ENCODE measurements at places on chromosomes 3 and 15.

DNA sequence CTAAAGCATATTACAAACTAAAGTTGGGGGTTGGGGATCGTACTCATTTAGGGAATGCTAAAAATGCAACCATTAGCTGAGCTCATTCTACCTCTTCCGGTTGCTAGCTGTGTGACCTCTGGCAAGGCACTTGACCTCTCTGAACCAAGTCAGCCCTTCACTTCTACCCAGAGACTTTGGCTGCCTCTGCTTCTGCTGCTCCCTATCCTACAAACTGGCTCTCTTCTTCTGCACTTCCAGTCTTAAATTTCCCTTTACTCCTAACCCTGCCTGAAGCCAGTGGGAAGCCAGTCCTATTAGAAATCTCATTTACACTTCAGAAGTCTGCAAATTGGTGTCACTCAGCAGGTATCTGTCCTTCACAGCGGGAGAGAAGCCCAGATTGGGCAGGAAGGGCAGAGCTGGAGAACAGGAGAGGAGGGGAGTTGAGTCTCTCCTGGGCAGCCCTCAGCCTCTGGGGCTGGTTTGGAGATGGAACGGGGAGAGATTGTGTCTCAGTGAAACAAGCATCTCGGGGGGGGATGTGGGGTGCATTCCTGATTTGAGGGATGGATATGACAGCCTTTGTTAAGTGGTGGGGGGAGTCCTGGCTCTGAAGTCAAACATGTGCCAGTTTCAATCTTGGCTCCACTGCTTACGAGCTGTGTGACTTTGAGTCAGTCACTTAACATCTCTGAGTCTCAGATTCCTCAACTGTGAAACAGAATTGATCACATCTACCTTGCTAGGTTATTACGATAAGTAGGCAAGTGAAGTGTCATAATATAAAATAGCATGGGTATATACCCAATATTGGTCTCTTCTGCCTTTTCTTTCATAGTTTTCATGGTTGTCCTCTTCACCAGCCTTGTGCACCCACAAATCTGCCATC, 7.8 kb upstream of the AEN start:
- DNase-seq, result no peak

- no peak for DNase-seq
Observed at GRCh38 chr3:128149650-128150049, 3.6 kb upstream of the EEFSEC start.

GRCh38 chr3:149377408-149378364, at the start of gene TM4SF1:
TSS of gene TM4SF1 (minus strand) at chr3:149377649. CDS start at chr3:149377547, 102 bp downstream.
- no peak for DNase-seq

DNA sequence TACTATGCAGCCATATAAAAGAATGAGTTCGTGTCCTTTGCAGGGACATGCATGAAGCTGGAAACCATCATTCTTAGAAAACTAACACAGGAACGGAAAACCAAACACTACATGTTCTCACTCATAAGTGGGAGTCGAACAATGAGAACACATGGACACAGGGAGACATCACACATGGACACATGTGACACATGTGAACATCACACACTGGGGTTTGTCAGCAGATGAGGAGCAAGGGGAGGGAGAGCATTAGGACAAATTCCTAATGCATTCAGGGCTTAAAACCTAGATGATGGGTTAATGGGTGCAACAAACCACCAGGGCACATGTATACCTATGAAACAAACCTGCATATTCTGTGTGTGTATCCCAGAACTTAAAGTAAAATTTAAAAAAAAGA, 408.0 kb downstream of the EPHB1 start:
- no peak for DNase-seq

- no peak for DNase-seq
Observed at GRCh38 chr3:131218196-131218595, 163.4 kb upstream of the NUDT16 start.

GRCh38 chr15:43204016-43204901, 16.6 kb downstream of the EPB42 start:
- DNase-seq, result peak; percentile 39

- no peak for DNase-seq
Observed at GRCh38 chr3:152620395-152620794, 214.5 kb upstream of the P2RY1 start.

GRCh38 chr3:197846491-197846890, 55.4 kb downstream of the LRCH3 start:
- DNase-seq, result no peak

DNA sequence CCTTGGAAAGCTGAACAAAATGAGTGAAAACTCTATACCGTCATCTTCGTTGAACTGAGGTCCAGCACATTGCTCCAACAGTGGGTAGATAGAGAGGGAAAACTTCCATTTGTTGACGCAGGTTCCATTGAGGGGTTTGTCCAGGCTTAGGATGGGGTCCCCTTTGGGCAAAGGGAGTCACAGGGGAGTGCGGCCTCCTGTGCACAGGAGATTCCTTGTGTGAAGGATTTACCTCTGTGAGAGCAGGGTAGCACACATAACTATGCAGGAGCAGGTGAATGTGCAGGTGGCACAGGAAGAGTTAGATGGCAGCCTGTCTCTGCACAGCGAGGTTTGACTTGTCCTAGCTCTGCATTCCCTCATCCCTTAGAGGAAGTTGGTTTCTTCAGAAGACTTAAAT, 139.3 kb downstream of the SNRPN start:
- DNase-seq, result no peak

DNA sequence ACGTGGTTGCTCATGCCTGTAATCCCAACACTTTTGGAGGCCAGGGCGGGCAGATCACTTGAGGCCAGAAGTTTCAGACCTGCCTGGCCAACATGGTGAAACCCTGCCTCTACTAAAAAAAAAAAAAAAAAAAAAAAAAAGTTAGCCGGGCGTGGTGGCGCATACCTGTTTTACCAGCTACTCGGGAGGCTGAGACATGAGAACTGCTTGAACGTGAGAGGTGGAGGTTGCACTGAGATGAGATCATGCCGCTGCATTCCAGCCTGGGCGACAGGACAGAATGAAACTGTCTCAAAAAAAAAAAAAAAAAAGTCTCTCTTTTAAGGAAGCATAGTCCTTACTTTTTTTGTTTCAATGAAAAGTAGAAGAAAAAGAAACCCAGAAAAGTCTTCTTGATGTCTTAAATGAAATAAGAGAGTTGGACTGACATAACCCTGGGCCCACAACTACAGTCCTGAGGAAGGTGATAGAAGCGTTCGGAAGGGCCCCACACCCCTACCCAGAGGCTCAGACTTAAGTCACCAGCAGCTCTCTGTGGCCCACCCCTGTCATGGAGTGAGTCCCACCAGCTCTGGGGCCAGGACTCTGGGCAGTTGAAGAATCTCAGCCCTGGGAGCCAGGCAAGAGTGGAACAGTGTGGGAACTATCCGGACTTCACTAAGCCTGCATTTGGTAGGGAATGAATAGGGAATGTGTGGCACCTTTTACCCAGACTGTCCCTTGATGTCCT, 2.6 kb downstream of the NME9 start:
- no peak for DNase-seq

DNA sequence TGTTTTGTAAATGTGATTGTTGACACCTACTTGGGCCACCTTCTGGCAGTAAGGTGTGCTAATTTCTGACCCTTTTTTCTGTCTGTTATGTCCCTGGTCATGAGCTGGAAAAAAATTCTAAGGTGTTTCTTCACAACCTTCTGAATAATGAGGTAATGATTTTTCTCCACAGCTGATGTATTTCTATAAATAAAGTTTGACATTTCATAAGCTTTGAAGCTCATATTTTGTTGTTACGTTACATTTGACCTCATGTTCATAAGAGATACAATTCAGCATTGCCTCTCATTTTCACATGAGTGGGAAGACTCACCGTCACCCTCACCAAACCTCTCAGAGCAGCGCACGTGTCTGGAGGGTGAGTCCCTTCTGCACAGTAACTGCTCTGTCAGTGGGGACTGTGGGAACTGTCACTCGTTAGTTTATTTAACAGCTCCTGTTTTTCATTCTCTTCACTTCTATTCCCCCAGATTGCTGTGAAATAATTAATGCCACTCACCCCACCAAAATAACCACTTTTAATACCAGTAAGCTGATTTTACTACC, 140.9 kb downstream of the PLCL2 start:
- DNase-seq, result no peak

DNA sequence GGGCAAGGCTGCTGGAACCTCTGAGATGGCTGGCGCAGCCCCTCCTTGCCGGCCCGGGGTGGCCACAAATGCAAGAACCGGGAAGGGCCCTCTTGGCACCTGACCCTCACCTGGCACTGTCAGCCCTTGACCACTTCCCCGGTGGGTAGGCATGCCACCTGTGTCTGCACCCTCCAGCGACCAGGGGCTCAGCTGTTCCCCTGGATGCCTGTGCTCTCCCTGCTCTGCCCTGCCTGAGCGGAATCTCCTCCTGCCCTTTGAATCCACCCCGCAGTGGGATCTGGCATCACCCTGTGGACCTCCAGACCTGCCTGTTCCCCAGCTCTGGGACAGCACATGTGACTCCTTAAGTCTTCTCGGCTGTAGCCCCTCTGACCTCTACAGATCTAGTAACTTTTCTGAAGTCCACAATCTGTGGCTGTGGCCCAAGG, 26.1 kb upstream of the FGD5 start:
- DNase-seq, result no peak

DNA sequence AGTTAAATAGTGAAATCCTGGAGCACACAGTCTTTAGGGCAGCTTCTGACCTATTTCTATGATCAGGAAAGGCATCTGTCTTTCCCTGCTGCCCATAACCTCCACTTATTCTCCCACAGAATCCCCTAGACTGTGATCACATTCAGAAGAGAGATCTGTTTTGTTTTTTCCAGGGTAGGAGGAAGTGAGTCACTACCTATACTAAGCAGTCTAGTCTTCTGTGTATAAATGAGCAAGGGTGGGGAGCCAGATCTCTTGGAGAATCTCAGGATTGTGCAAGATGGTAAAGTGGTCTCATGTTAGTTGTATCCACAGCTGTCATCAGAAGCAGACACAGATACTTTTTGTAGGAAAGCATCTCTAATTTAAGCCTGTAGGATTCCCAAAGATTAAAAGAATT, 11.8 kb upstream of the FBXO22 start:
- no peak for DNase-seq

- DNase-seq, result no peak
Observed at GRCh38 chr3:185330238-185330637, 32.7 kb upstream of the MAP3K13 start.

DNA sequence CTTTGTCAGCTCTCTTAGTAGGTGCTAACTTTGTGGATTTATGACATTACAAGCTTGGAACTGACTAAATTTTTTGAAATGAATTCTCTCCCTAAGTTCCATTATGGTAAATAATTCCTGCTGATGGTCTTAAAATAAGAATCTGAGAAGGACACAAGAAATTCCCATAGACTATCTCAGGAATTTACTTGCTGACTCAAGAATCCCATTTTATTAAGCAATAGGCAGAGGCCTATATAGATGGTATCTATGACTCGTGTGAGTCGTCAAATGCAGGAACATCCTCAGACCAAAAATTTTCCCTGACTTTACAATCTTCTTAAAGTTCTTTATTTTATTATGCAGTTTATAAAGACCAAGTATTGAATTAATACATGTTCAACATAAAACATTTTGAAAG, 30.7 kb upstream of the CBLB start:
- DNase-seq, result no peak

GRCh38 chr15:100339999-100340398, 1.8 kb downstream of the ADAMTS17 start:
- no peak for DNase-seq

DNA sequence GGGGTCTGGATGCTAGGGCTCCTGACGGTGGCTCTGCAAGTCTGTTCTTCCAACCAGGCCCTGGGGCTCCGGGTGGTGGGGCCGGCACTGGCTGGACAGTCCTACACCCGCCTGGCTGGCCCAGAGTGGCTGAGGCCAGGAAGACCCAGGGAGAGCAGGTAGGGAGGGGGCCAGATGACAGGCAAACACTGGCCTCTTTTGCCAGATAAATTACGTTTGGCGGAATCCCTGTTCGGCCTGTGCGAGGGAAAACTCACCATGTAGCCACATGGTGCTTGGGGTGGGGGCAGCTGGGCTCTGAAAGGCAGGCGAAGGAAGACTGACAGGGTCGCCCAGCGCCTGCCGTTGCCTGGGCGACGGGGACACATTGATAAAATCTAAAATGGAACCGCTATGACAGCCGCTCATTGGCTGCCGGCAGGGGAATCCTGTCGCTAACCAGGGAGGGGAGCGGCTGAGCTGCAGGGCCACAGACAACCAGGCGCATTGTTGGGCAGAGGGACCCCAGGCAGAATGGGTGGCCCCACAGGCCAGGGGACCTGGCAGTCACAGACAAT, 30.4 kb downstream of the IQSEC1 start:
- no peak for DNase-seq

- DNase-seq, result no peak
Observed at GRCh38 chr3:127771746-127772145, 50.6 kb downstream of the MGLL start.

DNA sequence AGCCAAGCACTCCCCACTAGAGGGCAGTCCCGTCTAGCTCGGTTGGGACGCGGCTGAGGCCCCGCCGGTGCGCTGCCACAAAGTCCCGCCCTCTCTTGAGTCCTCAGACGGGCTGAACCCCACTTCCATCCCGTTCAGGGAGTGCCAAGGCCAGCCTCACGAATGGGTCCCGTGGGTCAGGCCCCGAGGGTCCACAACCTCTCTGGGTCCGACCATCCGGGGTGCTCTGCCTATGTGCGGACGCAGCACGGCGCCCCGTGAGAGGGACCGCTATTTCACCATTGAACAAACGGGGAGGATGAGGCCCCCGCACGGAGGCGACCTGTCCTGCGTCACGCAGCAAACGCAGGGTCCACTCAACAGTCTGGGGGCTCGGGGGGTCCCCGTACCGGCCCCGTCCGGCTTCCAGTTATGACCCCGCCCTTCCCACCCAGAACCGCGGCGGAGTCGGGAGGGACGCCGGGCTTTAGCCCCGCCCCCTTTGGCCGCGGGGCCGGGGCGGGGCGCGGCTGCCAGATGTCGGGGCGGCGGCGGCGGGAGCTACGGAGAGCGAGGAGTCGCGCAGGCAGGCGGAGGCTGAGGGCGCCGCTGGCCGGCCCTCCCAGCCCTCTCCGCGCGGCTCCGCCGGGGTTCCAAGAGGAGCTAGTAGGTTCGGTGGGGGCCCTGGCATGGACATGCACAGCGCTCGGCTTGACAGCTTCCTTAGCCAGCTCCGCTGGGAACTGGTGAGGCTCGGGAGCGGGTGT, at the start of gene INKA1:
Gene INKA1 (plus strand): TSS at position 543 of the 746 bp plus-strand sequence. CDS start 132 bp downstream, at position 675.
- DNase-seq, result peak; percentile 91

DNA sequence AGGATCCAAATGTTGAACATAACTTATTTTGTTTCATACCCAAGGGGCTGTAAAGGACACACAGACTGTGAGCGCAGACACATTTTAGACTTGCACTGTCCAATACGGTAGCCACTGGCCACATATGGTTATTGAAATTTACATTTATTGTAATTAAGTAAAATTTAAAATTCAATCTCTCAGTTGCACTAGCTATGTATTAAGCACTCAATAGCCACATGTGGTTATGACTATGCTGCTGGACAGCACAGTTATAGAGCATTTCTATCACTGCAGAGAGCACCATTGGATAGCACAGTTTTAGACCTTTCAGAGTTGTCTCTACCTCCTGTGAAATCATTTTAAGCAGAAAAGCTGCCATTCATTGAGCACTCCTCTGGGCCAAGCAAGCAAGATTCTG, 204.3 kb downstream of the ADAMTS9 start:
- no peak for DNase-seq

Measured in GM12891 (cell line).